ENCODE measurements at places on chromosomes 2 and 18.
A peak's percentile ranks its signal among the peaks of the same experiment; 100 is the strongest.

DNA sequence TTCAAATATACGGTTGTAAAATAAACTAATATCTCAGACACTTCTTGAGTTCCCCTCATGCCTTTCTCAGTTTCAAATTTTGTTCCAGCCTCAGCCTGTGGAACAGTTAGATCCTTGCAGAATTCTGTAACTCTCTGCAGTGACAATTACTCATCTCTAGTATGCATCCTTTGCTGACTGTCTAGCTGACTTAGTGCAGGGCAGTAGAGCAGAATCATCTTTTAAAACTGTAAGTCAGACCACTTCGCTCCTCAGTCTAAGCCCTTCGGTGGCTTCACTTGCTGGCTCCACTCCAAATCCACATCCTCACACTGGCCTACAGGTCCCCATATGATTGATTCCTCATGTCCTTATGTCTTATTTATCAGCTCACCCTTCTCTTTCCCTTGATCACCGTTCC, 164.1 kb upstream of the ZSWIM2 start:
- DNase-seq: no peak

DNA sequence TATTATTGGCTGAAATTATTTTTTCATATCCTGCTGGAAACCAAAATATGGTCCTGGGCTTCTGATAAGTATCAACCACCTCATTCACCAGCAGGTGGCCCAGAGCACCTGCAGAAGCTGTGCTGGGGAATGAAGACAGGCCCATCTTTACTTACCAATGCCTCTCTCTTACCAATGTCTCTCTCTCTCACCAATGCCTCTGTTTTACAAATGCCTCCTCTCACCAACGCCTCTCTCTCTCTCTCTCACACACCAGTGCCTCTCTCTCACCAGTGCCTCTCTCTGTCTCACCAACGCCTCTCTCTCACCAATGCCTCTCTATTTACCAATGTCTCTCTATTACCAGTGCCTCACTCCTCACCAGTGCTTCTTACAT, 2.3 kb upstream of the MAL start:
- DNase-seq: no peak

- DNase-seq: no peak
Observed at GRCh38 chr2:220220009-220220408, 592.6 kb downstream of the SLC4A3 start.

DNA sequence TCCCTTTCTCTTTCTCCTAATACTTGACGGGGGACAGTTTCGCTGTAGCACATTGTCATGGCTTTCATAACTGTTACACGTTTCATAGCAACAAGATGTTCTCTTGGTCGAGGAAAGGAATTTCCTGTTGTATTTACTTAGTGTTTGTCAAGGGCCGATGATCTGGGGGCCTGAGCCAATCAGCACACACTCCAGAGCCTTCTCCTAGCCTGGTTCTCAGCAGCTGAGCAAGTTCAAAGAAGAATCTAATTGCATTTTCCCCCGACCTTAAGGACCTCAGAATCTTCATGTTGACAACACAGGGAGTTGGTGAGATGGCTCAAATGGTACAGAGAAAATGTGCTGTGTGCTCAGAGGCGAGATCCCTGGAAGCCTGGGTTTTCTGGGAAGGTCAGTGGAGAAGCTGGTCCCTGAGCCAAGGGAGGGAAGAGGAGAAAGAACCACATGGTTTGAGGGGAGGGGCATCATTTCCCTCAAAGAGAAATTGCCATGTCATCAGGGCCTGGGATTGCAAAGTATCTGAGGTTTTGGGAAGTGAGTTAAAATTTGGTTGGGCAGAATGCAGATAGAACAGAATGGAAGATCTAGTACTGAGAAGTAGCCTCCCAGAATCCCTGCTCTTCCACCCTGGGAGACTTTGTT, 76.9 kb upstream of the AGAP1 start:
- DNase-seq: peak; percentile 60

- no peak for DNase-seq
Observed at GRCh38 chr2:36770542-36771287, 74.2 kb downstream of the VIT start.

- DNase-seq: no peak
Observed at GRCh38 chr18:28390022-28390421, 213.1 kb upstream of the CDH2 start.

DNA sequence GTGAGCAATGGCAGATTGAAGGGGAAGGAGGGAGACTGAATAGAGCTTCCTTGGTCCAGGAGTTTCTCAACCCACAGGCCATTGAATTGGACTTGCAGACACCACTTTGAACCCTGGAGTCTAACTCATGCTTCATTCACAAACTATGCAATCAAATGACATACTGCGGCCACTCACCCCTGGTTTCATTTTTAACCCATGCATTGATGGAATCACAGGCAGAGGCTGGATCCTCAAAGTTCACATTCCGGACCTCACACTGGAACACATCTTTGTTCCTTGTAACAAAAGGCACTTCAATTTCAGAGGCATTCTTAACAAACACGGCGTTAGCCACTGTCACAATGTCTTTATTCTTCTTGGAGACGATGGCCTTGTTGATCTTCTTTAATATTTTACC, 40.7 kb downstream of the MRPL44 start:
- no peak for DNase-seq

- peak; percentile 44 for DNase-seq
Observed at GRCh38 chr2:150424406-150424805, 63.1 kb downstream of the RND3 start.

GRCh38 chr2:128637481-128638155, 318.9 kb upstream of the HS6ST1 start:
- no peak for DNase-seq

DNA sequence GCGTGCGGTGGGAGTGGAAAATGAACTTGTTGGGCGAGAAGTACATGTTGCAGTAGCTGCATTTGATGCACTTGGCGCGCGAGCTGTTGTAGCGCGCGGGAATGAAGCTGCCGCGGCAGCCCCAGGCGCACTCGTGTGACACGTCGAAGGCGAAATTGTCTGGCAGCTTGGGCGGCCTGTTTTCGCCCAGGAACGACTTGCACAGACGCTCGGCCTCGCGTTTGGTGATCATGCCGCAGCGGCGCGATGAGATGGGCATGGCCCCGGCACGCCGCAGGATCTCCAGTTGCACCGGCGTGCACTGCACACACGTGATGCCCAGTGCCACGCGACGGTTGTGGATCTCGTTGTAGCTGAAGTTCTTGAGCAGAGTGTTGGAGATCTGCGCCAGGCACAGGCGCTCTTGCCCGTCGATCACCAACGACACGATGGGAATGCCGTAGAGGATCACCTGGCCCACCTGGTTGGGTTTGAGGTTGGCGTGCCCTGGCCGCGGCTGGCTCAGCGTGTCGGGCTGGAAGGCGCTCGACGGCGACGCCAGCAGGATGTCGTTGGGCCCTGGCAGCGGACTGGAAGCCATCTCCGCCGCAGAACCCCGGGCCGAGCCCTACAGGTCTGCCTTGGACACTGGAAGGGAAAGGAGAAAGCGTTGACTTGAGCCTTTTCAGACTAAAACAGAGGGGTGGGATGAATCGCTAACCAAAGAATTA, 2.7 kb downstream of the SKOR2 start:
- DNase-seq: peak; percentile 8

DNA sequence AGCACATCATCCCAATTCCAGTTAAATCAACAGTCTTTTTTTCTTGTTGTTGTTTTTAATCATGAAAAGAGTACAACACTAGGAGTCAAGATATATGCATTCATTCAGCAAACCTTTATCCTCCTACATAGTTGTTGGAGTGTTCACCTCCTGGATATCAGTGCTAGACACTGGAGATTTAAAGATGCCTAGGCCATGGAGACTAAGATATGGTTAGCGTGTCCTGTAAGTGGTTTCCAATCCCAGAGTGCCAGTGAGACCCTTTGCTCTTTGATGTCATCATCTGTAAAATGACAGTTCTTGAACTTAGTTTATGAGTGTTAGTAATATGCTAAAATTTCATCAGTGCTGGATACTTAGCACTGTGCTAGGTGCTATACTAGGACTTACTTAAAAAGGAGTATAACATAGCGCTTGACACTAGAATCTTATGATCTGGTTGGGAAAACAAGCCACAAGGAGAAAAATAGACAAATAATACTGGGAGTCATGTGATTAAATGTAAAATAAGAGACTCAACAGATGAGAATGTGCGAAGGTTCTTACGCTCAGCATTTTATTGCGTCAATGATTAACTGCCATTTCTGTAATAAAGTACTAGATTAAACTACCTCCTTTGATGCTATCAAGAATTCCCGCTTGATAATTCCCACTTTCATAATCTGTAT, 31.5 kb downstream of the BABAM2 start:
- DNase-seq: no peak

DNA sequence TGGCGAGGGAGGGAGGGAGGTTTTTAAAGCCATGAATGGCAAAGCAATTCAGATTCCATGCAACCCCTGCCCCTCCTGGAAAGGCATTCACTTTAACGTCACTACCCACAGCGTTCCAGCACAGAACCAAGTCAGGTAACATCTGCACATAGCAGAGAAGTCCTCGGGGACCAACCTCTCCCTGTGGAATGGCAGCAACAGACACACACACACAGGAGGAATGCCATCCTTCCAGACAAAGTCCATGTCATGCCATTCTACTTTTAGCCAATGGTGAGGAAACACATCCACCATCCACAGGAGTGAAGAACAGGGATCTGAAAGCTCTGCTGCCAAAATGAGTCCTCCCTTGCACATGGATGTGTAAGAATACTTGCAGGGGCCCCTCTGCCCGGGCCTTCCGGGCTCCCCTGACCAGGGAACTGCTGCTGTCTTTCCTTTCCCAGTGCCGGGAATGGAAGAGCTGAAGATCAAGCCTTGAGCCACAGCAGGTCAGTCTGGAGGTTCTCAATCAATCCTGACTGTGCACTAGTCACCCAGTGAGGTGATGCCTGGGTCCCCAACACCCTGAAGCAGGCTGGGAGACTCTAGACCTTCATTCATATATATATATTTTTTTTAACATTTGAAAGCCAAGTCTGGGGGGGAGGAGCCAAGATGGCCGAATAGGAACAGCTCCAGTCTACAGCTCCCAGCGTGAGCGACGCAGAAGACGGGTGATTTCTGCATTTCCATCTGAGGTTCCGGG, 63.7 kb downstream of the UXS1 start:
- no peak for DNase-seq

DNA sequence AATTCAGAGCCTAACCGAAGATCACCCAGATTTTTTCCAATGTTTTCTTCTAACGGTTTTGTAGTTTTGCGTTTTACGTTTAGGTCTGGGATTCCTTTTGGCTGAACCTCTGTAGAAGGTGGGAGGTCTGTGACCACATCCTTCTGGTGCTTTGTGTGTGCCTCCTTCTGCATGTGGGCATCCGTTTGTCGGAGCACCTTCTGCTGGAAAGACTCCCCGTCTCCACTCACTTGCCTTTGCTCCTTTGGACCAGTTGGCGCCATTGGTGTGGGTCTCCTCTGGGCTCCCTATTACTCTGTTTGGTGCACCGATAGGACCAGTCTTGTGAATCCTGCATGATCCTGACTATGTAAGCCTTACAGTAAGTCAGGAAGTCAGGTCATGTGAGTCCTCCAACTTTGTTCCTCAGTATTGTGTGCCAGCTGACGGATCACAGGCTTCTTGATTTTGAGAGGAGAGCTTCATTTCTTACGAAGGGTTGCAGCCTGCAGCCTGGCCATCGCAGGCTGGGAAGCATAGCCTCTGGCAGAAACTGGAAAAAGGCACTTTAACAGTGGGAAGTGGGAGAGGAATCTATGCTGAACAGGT, 13.6 kb downstream of the AQP12A start:
- DNase-seq: peak; percentile 15

DNA sequence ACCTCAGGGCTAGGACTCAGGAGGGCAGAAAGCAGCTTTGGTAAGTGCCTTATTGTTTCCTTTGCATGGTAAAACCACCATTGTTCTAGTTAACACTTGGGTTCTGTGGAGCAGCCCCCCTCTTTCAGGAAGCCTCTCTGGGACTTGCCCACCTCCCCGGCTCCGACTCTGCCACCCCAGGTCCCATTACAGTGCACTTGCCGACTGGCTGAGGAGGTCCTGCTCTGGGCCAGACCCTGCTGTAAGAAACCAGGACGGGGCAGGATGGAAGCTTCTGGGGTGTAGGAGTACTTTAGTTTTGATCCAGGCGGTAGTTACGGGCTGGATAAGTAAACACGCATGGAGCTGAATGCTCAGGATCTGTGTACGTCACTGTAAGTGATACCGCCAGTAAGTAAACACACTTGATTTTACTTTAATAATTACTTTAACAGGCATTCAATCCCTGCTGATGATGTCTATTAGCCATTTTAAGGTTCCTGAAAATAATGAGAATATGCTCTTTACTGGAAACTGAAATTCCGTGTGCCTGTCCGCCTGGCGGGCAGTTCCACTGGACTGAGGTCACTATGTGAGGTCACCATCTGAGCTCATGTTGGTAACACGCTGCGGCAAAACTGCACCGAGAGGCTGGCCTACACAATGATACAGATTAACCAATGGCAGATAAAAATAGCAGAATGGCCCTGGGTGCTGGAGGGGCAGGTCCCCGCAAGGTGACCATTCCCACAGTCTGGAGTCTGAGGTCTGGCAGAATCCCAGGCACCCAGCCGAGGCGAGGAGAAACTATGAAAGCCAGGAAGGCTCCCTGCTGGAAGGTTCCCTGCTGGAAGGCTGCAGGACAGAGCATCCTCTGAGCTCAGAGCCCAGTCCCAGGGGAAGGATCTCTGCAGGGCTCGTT, 25.2 kb downstream of the HS1BP3 start:
- no peak for DNase-seq

GRCh38 chr2:38108907-38109731, 33.2 kb upstream of the CYP1B1 start:
- no peak for DNase-seq

DNA sequence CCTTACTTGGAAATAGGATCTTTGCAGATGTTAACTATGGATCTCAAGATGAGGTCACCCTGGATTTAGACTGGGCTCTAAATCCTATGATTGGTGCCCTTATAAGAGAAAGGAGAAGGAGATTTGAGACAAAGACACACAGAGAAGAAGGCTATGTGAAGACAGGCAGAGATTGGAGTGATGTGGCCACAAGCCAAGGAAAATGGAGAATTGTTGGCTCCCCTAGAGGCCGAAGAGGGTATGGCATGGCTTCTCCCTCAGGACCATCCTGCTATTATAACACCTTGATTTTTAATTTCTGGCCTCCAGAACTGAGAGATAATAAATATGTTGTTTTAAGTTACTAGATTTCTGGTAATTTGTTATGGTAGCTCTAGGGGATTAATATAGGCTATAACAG, 7.6 kb downstream of the CYBRD1 start:
- no peak for DNase-seq
